ENCODE measurements at places on chromosomes 2 and 18. TPM values are rescaled to one million over a fixed set of nuclear protein-coding genes. Genes with fewer than 3 reads are reported as not detected.
A peak's percentile ranks its signal among the peaks of the same experiment; 100 is the strongest.

DNA sequence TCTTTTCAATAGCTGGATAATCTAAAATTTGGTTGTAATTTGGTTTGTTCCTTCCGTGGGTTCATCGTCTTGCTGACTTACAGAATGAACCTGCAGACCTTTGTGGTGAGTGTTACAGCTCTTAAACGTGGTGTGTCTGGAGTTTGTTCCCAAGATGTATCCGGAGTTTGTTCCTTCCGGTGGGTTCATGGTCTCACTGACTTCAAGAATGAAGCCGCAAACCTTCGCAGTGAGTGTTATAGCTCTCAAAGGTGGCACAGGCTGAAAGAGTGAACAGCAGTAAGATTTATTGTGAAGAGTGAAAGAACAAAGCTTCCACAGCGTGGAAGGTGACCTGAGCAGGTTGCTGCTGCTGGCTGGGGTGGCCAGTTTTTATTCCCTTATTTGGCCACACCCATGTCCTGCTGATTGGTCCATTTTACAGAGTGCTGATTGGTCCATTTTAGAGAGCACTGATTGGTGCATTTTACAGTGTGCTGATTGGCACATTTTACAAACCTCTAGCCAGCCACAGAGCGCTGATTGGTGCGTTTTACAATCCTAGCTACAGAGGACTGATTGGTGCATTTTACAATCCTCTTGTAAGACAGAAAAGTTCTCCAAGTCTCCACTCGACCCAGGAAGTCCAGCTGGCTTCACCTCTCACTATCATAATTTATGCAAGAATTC is 16.6 kb downstream of the RALB start:
- DNase-seq = peak; percentile 47

DNA sequence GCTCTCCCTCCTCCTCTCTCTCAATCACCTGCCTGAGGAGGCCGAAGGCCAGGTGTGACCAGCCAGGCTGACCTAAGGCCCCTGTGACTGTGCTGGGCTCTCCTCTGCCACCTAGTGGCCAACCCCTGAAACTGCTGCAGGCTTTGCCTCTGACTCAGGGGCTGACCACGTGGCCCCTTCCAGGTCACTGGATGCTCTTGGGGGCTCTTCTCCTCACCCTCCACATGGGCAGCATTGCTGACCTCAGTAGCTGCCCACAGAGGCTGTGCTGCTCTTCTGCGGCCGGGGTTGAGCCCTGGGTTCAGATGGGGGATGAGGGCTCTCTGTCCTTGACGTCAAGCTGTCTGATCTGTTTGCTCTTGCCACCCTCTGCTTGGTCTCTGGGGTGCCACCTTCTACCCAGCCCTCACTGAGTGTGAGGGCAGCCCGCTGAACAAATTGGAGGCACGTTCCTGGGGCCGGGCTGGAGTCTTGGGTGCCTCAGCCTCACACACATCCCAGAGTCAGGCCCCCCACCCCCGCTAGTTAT is 122.7 kb downstream of the TWIST2 start:
- DNase-seq = peak; percentile 81

- no peak for DNase-seq
Observed at GRCh38 chr2:102558463-102558862, 60.9 kb upstream of the SLC9A2 start.

DNA sequence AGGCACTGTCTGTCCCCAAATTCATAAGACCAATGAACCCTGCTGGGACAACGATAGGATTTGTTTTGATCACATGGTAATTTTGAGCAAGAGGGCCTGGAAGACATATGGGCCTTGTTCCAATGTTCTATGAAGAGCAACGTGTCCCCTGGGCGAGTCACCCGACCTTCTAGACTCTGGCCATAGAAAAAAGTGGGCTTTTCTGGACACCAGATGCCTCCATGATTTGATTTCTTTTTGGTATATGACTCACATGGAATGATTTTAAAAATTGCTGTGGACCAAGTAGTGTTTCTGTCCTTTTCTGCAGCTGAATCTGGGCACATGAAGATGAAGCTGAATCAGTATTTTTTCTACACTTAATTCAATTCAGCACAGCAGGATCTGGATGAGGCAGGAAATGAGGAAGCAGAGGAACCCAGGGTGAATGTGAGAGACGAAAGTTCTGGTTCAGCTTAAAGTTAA is 104.9 kb downstream of the CDC42EP3 start:
- DNase-seq = peak; percentile 26

DNA sequence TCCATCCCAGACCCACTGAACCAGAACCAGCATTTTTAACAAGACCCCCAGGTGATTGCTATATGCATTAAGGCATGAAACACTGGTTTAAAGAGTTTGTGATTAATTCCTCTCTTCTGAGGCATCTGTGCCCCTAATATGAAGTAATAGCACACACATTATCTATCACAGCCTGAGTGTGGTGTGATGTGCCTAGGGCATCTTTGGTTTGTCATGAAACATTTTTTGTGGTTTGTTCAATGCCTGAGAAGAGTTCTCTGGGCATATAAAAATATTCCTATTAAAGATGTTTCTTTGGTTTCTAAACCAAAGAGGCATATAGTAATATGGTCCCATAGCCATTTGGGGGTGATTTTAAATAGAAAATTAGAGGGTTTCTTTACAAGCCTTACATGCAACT is 221.7 kb upstream of the SPOPL start:
- DNase-seq = no peak

DNA sequence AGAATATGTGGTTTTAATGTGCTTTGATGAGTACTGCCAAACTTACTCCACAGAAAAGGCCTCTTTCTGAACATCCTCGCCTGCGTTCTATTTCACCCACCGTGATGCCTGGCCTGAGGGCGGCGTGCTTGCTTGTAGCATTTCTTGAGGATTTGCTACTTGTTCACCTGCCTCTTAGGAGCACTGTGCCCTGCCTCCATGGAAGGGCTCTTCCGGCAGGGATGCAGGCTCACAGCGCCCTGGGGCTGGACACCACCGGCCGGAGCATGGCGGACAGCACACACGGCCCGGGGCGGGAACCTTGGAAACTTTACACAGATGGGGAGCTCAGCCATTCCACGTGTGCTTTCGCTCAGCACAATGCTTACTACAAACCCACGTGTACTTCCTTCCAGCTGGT is 37.1 kb downstream of the ANO7 start:
- DNase-seq = no peak

GRCh38 chr2:100397118-100397860 is 20.2 kb downstream of the CHST10 start:
- peak; percentile 23 for DNase-seq

GRCh38 chr2:68157002-68157401 is 686 bp upstream of the PNO1 start:
- DNase-seq = no peak

DNA sequence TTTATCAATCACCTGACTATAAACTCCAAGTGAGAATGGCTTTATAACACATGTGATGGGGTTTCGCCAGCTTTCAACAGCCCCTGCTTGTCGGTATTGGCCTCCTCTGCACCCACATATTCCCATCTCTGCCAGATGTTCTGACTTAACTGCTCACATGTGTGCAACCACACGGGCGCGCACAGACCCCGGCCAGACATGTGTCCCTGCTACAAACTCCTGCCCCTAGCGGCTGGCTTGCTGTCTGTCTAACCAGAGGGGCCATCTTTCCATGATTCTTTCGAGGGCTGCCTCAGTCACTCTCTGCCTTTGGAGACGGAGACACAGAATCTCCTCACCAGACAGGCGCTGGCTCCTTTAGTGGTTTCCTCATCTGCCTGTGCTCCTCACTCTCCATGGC is 15.3 kb downstream of the STON1 start:
- no peak for DNase-seq

DNA sequence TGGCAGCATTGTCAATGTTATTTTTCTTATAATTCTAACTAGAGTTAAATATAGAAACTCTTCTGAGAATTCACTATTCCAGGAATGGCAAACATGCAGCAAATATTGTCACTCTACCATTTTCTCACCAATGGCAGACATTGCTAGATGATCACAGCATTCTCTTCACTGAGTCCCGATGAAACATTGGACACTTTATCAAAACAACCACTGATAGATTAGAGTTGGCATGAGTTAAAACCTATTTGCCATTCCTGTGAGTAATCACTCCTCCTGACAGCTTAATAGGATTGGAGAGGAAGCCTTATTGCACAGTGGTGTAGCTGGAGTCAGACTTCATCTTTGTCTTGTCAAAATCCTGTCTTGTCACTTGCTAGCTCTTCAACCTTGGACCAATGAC is 163.9 kb upstream of the THUMPD2 start:
- DNase-seq = no peak

GRCh38 chr2:43375746-43376522 is 149.5 kb upstream of the ZFP36L2 start:
- no peak for DNase-seq

Gene C1GALT1C1L
- total RNA-seq = 0.17 TPM

Gene HNMT
- 1.4 TPM for total RNA-seq

Gene IKZF2
- 0.68 TPM for total RNA-seq

Gene PDE1A
- 3.0 TPM for total RNA-seq

Gene SRSF7
- total RNA-seq = 145 TPM

Gene WNT6
- not detected for total RNA-seq

Gene MROH2A
- total RNA-seq = not detected

All from dermis blood vessel endothelial cell (primary cell).